ENCODE measurements at places on chromosomes 1 and 21.
A peak's percentile ranks its signal among the peaks of the same experiment; 100 is the strongest.

DNA sequence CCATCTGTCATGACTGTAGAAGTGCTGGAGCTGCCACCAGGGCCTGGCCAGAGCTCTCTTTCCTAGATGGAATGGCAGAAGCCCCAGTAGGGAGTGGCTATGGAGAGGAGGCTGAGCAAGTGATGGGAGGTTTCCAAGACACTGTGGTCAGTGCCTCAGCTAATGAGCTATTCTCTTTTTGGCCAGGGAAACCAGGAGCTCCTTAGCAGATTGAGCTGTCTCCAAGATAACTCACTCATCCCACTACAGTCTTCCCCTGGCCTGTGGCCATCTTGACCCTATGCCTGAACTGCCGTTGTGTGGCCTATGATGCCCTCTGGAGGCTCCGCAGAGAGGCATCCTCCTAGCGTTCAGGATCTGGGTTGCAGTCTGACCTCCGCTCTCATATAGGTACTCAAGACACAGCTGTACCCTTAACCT, 60.5 kb downstream of the ERI3 start:
- no peak for DNase-seq

- DNase-seq, result no peak
Measured at GRCh38 chr21:14918527-14918926, 146.3 kb downstream of the NRIP1 start.

- no peak for DNase-seq
Measured at GRCh38 chr1:241390526-241390925, 33.5 kb upstream of the RGS7 start.

DNA sequence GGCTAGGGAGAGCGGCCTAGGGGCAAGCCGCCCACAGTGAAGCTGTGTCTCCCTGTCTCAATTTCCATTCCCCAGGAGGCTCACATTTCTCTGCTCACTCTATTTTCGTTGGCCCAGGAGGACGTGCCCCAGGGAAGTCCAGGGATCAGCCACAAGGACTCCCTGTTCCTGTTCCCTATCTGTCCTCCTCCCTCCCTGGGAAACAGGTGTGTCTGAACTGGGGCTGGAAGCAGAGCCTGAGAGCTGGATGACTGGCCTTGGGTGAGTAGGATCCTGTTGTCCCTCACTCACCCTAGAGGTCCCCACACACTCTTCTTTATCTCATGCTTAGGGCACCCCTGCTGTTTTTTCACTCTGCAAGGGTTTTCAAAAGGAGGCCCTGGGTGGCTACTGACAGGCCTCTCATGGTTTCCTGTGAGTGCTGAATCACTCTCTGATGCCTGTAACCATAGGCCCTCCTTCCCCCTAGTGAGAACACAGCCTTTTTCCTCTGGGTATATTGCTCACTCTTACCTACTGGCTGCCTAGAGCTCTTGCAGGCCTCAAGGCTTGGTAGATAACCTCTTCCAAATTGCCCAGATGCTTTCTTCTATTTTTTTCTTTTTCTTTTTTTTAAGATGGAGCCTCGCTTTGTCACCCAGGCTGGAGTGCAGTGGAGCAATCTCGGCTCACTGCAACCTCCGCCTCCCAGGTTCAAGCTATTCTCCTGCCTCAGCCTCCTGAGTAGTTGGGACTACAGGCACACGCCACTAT, 3.3 kb upstream of the UTP11 start:
- peak; percentile 35 for DNase-seq

- no peak for DNase-seq
Measured at GRCh38 chr1:3774276-3774945, 1.9 kb downstream of the SMIM1 start.

DNA sequence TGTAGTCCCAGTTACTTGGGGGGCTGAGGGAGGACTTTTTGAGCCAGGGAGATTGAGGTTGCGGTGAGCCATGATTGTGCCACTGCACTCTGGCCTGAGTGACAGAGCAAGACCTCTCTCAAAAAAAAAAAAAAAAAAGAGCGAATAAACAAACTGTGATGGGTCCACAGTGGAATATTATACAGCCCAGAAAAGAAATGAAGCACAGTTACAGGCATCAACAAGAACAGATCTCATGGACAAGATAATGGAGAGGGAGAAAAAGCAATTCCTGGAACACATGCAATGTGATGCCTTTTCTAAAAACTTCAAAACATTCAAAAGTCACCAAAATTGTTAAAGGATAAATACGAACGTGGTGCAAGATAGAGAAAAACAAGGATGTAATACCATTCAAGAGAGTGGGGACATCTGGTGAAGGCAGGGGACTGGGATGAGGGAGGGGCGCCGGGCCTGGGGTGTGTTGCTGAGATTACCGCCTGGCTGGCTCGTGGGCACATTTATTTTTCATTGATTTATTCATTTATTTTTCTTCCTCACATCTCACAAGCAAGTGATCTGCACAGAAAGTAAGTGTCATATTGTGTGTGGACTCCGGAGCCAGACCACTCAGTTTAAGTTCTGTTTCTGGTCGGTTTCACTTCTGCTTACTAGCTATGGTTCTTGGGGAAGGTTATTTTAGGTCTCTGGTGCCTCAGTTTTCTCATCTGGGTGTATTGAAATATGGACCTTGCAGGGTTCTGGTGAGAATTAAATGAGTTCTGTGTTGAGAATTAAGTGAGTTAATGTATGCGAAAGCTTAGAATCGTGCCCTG, 30.1 kb downstream of the ABCG1 start:
- DNase-seq, result no peak

DNA sequence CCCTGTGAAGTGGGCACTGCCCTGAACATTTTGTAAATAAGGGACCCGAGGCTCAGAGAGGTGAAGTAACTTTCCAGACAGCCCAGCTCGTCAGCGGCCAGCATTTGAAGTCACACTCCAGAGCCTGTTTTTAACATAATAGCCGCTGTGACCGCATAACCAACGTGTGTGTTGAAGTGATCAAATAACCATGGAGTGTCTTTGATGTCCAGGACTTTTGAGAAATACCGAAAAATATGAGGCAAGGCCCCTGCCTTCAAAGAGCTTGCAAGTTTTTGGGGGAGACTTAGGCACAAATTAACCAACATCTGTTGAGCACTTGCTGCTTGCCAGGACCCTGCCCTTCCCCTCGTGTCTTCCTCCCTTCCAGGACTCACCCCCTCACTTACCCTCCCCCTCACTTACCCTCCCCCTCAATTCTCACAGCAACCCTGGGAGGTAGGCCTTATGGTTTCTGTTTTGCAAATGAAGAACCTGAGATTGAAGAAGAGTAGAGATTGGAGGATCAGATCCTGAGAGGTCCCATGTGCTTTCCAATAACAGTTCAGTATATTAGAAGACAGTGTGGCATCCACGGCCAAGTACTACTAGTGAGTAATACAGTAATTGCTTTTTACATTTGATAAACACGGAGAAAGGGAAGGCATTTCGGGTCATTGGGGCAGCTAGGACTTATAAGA, 1.3 kb upstream of the SLC16A1 start:
- peak; percentile 32 for DNase-seq

GRCh38 chr1:94012708-94013366, 103.6 kb upstream of the GCLM start:
- DNase-seq, result no peak

DNA sequence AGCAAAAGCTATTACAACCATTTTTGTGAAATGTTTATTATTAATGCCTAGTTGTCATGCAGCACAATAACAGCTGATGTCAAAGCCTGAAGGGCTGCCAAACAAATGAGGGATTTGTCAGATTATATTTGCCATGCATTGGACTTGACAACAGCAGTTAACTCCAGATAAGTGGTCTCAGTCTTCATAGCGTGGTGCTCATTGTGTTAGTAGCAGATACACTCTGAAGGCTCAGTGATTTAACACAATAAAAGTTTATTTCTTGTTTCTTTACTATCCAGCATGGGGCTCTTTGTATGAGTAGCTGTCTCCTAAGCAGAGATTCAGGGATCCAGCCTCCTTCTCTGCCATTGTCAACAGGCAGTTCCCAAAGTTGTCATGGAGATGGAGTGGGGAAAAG, 76.0 kb upstream of the PTGFRN start:
- no peak for DNase-seq

GRCh38 chr1:244349103-244349531, 102.6 kb downstream of the ADSS2 start:
- DNase-seq, result no peak

GRCh38 chr21:43987509-43987908, 24.6 kb upstream of the TRAPPC10 start:
- no peak for DNase-seq

DNA sequence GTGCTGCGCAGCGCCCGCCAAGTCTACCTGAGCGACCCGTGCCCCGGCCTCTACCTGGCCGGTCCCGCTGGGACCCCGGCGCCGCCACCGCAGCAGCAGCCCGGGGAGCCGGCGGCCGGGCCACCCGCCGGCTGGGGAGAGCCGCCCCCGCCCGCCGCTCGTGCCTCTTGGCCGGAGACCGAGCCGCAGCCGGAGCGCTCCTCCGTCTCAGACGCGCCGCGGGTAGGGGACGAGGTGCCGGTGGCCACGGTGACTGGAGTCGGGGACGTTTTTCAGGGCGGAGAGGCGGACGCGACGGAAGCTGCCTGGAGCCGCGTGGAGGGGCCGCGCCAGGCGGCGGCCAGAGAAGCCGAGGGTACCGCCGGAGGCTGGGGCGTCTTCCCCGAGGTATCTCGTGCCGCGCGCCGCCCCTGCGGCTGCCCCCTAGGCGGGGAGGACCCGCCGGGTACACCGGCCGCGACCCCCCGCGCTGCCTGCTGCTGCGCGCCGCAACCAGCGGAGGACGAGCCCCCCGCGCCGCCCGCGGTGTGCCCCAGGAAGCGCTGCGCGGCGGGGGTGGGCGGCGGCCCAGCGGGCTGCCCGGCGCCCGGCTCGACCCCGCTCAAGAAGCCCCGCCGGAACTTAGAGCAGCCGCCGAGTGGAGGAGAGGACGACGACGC, 646 bp downstream of the IER5 start:
- peak; percentile 63 for DNase-seq

GRCh38 chr1:158102881-158103674, 77.6 kb upstream of the CD1D start:
- no peak for DNase-seq

DNA sequence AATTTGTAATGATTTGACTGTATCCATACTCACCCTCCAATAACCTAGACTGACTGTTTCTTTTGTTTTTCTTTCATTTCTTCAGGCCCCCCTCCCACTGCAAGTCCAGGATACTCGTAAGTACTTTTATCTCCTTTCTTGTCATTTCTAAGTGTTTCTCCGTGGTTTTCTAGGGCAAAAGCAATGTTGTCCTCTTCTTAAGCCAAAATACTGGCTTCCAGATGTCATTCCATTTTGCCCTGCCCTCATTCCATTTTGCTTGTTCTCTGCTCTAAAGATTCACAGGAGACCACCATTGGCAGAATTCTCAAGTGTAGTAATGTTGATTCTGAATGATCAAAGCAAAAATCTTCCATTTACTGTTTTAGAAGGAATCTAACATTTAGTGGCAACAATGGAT, 152.8 kb upstream of the UBE2U start:
- DNase-seq, result no peak

GRCh38 chr1:33168556-33169289, 13.1 kb downstream of the TRIM62 start:
- no peak for DNase-seq

- DNase-seq, result peak; percentile 58
Measured at GRCh38 chr1:26697978-26698849, 2.4 kb downstream of the ARID1A start.

GRCh38 chr1:29876902-29877301, 640.6 kb downstream of the PTPRU start:
- no peak for DNase-seq

- DNase-seq, result no peak
Measured at GRCh38 chr1:162530307-162530987, 31.1 kb upstream of the UAP1 start.

GRCh38 chr1:179230251-179230650, 774 bp upstream of the ABL2 start:
- DNase-seq, result no peak

DNA sequence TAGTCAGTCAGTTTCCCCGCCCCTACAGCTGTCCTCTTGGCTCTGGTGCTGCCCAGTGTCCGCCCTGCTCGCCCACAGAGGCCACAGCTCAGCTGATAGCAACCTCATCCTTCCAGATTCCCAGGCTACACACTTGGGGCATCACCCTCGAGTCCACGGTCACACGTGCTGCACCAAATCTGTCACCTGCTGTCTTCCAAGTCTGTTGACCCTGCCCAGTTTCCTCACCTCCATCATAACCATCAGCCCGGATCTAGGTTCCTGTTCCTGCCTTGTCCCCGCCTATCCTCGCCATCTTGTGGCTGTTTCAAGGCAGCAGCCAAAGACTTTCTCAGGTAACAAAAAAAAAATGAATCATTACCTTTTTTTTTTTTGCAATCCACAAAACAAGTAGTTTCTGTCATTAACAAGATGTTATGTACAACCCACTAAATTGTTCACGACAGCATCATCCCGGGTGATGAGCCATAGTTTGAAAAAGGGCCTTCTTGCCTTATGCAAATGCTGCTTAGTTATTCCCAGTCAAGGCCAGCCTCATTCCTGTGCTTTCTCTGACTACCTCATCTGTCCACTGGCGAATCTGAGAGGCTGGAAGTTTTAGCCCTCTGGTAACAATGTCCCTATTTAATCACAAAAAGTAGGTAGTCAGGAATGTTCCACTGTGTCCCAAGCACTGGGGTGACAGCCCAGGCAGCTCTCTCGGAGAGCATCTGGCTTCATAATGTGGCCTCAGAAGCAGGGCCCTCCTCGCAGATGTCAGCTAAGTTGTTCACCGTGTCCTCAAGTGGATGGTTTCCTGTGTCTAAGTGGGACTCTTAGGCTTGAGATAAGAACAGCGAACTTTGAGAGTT, 4.9 kb upstream of the MIIP start:
- DNase-seq, result no peak

- no peak for DNase-seq
Measured at GRCh38 chr1:157399984-157400382, 152.3 kb downstream of the FCRL5 start.

DNA sequence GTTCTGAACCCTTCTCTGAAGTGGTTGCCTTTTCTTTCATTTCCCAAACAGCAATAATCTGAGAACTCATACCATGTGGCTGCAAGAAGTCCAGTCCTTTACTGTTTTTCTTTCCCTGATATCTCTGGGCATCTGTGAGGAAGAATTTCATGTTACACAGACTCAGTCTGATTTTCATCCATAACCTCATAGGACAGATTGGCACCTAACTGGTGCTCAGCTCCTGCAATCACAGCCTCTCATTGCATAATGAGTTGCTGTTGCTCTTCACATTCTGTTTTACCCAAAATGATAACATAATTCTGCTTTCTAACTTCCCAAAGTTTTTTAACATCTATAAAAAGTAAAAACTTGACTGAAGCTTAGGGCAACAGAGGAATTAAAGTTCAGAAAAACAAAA, 472.2 kb upstream of the PBX1 start:
- DNase-seq, result no peak

Measured in activated T-cell treated with anti-CD3 and anti-CD28 coated beads, Interleukin-2, amount 50 U/mL, for 1 hour (primary cell).